Hypothalamus (tissue), 51 donors: ENCODE measurements at places on chromosomes 1 and 21.

GRCh38 chr1:112369392-112370285, 26.4 kb upstream of the CTTNBP2NL start:
- peak; percentile 45 for DNase-seq

DNA sequence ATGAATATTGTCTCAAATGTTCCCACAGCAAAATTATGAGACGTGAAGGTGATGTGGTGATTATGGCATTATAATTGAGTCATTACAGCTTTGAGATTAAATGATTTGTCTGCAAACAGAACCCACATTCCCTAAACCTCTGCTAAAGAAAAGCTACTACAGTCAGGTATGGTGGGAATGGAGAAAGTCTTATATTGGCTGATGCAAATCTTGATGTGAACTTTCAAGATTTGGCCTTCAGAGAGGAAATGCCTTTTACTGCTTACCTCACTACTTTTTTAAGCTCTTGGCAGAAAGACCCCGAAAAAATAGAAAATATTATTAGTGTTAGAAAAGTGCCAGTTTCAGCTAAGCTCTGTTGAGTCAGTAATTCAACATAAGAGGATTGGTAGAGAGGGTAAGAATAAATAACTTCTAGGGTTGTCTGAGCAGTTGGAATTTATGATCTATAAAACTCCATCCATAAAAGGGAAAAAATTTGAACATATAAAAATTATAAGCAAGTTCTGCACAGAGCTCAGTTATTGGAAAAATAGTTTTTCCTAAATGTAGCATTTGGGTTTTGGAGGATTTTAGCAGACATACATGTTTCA, 47.8 kb upstream of the RGS5 start:
- no peak for DNase-seq

- no peak for DNase-seq
These were observed 472 bp downstream of the DTL start for GRCh38 chr1:212035835-212036605.

DNA sequence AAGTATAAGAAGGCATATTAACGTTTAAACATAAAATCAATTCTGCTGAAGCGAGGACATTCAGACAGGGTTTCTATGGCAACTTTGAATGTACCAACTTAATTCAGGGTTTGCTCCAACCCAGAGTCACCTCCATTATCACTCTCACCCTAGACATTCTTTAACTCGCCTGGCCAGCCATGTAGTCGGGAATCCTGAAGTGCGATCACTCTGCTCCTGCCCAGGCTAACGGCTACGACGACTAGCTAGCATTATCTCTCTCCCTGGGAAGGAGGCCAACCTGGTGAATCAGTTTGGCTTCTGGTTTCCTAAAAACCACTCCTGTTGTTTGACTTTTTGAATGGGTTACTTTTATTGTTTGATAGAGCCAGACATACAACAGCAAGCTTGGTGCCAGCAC, 38.9 kb upstream of the ZBTB18 start:
- no peak for DNase-seq
